HL-60 (cell line): ENCODE measurements at places on chromosomes 7 and 10.

- DNase-seq, result no peak
Observed at GRCh38 chr10:5514226-5514850, 10.4 kb upstream of the CALML3 start.

GRCh38 chr10:118333871-118334270 is 8.3 kb downstream of the FAM204A start:
- DNase-seq, result no peak

- DNase-seq, result no peak
Observed at GRCh38 chr7:46224363-46224762, 303.3 kb upstream of the IGFBP3 start.

GRCh38 chr7:135366843-135367508 is 133.3 kb downstream of the STRA8 start:
- no peak for DNase-seq

DNA sequence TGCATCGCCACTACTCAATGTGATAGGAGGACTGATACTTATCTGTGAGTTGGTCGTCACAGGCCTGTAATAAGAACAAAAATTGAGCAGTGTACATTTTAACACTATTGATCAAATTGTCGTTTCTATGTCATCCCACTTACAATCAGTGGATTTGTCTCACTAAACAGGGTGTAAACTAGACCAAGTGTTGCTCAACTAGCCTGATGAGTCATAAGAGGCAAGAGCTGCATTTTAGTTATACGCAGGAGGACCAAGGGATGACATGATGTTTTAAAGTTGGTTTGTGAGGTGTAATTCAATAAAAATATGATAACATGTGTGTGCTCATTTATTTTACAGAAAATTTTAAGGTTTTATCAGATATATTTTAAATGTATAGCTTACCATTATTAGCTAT is 1239.2 kb downstream of the REEP3 start:
- peak; percentile 1 for DNase-seq

DNA sequence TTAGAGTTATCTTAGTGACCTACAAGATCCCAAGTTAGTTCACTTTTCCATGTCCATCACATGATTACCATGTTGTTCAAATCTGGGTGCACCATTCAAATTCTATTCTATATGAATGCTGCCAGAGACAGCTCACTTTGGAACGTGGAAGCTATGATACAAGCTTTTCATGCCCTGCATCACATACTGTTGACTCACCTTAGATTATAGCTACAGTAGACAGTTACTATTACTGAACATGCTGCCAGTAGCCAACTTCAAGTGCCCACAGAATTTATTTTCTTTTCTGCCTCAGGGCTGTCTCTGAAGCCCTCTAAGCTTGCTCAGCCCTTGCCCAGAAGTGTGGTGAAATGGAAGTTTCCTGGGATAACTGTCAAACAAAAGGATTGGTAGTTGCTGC is 231.1 kb downstream of the GPR158 start:
- no peak for DNase-seq

DNA sequence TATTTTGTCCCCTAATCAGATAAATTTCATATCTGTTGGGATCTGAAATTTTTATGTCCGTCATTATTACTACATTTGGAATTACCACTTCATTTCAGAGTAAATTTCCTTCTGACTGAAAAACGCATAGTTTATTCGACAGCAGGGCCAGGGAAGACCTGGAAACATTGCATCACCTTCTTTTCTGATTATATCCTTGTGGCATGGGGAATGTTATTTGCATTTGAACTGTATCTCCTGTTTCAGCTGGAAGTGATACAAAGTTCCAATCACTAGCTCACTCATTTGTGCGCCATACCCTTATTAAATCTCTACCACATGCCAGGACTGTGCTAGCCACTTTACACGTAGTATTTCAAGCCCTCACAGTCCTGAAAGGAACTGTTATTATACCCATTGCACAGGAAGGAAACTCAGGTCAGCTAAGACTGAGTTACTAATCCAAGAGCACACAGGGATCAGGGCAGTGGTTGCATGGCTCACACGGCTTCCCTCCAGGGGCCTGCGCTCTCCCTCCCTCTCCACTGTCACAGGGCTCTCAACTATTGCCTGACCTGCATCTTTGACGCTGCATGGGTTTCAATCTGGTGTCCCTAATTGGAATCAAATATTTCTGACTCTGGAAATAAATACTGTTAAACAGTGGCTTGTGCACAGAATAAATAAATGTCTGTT is 84.4 kb upstream of the NANOS1 start:
- no peak for DNase-seq

DNA sequence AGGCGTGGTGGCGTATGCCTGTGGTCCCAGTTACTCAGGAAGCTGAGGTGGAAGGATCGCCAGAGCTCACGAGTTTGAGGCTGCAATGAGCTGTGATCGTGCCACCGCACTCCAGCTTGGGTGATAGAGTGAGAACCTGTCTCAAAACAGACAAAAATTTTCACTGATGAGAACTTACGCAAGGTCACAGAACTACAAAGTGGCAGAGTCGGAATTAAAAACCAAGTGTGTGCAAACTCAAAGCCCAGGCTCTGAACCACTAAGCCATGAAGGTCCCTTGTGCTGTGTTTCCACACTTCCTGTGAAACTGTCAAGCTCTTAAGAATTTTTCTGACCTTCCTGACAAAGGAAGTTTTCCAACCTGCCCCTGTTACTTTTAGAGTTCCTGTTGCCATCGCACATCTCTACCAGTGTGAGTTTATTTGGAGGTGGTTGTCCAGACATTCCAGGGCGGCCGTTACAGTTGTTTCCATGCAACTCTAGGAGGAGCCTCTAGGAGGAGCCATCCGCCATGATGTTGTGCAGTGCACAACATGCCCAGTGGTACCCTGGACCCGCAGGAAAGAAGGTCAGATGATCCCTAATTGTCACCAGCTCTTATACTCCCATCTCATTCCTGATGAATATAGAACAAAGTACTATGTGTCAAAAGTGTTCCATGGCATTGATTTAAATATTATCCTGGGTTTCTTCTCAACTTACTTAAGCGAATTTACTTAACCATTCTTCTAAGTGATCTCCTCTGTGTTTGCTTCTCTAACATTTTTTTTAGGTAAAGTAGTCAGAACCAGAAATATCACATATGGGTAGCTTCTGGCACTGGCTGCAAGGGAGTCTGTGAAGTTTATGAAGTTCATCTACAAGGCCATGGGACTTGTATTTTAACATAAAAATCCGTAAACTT is 49.0 kb upstream of the LYZL1 start:
- peak; percentile 55 for DNase-seq

- DNase-seq, result peak; percentile 69
Observed at GRCh38 chr7:88357294-88357693, 50.6 kb upstream of the STEAP4 start.

DNA sequence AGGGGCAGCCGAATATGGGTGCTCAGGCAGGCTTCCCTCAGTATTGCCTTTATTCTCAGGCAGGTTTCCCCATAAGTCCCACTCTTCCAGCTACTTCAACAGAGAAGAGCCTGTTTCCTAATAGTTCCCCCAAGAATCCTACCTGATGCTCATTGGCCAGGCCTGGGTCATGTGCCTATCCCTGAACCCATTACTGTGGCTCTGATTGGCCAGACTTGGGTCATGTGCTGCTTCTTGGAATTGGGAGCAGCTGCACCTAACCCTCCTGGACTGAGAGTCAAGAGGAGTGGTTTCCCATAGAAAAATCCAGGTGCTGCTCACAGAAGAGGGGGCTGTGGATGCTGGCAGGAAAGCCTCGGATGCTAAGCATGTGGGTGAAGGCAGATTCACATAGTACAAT is 21.7 kb downstream of the OPALIN start:
- no peak for DNase-seq

DNA sequence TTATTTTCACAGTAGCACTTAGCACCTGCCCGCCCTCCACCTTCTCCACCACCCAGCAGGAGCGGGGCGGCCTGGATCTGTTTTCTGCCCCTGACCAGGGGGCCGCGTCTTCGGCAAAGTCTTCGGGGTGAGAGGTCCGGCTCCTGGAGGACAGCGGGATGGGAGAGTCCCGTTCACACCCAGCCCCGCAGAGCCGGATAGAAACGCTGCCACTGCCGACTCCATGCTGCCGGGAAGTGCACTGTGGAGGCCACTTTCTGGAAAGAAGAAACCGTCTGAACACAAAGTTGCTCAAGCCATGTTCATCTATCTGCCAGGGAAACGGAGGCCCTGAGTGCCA is 14.5 kb upstream of the ZNF273 start:
- no peak for DNase-seq

DNA sequence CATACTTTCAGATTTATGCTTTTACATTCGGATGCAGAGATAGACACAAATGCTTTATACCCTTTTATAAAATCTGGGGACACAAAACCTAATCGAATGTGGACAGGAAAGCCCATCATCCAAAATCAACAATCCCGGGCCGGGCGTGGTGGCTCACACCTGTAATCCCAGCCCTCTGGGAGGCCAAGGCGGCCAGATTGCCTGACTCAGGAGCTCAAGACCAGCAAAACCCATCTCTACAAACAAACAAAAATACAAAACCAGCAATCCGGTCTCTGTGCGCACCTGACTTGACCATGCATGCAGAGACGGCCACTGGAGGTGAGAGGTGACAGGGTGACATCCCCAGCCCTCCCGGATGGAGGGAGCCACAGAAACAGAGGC is 13.5 kb downstream of the COBL start:
- DNase-seq, result no peak

DNA sequence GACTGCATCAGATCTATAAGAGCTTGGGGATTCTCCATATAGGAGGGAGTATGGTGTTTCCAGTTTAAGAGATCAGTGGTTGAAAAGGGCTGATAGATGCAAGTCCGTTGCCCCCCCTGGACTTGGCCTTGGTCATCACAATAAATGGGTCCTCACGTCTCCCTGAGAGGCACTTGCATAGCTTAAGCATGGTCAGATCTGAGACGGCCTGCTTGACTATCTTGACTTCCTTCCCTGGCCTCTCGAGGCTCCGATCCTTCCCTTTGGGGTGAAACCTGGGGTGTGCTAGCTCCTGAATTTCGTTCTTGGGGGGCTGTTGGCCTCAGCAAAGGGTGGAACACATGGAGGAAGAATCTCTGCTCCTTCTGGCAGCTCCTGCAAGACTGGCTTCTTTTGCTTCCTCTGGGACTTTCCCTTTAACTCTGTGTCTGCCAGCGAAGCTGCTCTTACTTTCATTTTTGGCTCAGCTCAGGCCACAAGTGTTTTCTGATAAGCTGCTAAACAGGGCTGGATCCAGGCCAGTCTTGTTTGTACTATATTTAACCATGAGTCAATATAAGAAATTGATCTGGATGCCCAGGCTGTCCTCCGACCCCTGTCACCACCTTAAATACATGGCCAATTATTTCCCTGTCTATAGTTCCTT is 11.2 kb upstream of the ZNF485 start:
- DNase-seq, result no peak

- DNase-seq, result peak; percentile 6
Observed at GRCh38 chr7:51198654-51199053, 118.0 kb downstream of the COBL start.

- DNase-seq, result no peak
Observed at GRCh38 chr10:124225029-124225466, 131.7 kb upstream of the CHST15 start.

DNA sequence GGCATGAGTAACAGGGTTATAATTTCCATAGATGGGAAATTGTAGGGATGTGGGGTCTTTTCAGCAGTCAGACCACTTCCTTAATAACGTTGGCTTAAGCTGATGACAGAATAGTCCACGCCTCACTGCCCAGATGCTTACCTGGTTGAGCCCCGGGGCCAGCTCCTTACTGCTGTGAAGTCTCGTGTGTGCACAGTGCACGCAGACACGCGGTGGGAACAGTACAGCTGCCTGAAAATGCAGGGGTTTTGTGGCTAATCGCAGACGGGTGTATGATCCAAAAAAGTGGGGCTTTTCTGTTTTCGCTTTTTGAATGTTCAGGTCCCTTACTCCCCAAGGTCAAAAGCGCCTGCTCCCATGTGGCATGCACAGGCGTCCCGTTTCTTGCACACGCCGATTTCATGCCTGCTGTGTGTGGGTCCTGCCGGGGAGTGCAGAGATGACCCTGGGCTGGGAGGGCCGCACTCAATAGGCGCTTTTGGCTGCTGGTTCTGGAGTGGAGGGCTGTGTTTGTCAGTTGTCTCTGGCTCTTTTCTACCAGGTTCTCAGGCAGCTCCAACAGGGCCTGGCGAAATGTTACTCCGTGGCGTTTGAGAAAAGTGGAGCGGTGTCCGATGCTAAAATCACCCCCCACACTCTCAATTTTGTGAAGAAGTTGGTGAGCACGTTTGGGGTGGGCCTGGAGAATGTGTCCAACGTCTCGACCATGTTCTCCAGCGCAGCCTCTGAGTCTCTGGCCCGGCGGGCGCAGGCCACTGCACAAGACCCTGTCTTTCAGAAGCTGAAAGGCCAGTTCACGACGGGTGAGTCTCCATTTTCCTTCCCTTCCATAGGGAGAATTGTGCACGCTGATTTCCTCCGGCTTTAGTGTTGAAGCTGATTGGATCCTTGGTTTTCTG is 116.0 kb downstream of the TRRAP start:
- no peak for DNase-seq
